GM23248 (cell line): ENCODE measurements at places on chromosomes 3 and 15. TPM values are rescaled to one million over a fixed set of nuclear protein-coding genes. Genes with fewer than 3 reads are reported as not detected.
A peak's percentile ranks its signal among the peaks of the same experiment; 100 is the strongest.

DNA sequence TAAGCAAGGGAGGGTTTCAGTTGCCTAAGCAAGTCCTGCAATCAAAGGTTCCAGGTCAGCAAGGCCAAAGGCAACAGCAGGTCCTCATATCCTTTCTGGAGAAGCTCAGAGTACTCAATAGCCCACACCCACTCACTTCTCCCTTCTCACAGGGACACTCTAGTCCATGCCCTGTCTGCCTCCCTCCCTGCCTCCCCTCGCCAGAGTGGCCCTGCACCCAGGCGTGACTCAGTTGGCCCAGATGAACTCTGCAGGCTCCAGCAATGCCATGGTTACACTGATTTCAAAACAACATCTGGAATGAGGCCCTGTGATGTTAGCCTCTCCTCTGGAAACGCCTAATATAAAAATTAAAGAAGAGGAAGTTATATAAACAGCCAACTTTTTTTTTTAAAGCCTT, 32.9 kb downstream of the IL16 start:
- H3K27me3 ChIP-seq: no peaks in the 10 kb centered on the region
- H3K4me3 ChIP-seq: no peak overlapping the region
- H3K4me1 ChIP-seq: peaks cover 13% of the 10 kb centered on the region

DNA sequence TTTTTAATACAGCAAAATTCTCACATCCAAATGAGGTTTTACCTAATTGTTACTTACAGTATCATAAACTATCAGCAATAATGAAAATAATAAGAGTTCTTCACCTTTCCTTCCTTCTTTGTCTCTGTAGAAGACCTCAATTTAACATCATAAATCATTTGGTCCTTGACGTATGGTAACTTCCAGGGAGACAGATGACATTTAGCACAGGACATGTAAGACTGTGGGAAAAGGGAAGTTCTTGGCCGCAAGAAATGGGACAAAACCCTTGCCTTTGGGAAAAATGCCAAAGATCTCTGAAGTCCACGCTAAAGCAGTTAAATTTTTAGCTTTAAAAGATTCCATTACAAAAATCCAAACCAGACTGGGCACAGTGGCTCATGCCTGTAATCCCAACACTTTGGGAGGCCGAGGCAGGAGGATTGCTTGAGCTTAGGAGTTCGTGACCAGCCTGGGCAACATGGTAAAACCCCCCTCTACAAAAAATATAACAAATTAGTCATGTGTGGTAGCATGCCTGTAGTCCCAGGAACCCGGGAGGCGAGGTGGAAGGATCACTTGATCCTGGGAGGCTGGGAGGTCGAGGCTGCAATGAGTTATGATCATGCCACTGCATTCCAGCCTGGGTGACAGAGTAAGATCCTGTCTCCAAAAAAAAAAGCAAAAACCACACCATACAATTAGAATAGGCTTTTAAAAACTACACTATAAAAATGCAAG, 8.8 kb downstream of the PTPN9 start:
- H3K36me3 ChIP-seq: no peaks in the 10 kb centered on the region
- no peaks in the 10 kb centered on the region for H3K27me3 ChIP-seq
- DNase-seq: no peak

- no peaks in the 10 kb centered on the region for H3K36me3 ChIP-seq
- no peak overlapping the region for H3K4me3 ChIP-seq
- no peaks in the 10 kb centered on the region for H3K4me1 ChIP-seq
- H3K27ac ChIP-seq: no peak overlapping the region
- peaks cover 13% of the 10 kb centered on the region; the same call in 1 of the 2 replicates for H3K27me3 ChIP-seq
These were observed 3.0 kb downstream of the SPINT1 start for GRCh38 chr15:40846841-40847222.

DNA sequence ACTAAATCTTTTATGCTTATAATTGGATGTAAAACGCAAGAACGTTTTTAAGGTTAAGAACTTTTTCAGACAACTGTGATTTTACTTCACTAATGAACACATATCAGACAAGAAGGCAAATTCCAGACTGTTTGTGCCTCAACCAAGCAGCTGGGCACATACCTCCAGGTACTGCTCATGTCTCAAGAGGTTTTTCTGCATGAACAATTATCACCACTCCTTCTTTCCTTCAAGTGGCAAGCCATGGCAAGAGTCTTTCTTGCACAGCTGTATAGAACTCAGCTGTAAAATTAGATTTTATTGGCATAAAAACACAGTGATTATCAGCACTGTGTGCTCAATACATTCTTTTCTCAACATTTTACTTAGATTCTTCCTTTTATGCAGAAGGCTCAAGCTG, 64.3 kb downstream of the FNDC3B start:
- peak overlapping the region; percentile 33; the same call in 1 of the 2 replicates for H3K4me3 ChIP-seq
- H3K4me1 ChIP-seq: peaks cover 66% of the 10 kb centered on the region
- H3K36me3 ChIP-seq: no peaks in the 10 kb centered on the region; the same call in 1 of the 2 replicates

DNA sequence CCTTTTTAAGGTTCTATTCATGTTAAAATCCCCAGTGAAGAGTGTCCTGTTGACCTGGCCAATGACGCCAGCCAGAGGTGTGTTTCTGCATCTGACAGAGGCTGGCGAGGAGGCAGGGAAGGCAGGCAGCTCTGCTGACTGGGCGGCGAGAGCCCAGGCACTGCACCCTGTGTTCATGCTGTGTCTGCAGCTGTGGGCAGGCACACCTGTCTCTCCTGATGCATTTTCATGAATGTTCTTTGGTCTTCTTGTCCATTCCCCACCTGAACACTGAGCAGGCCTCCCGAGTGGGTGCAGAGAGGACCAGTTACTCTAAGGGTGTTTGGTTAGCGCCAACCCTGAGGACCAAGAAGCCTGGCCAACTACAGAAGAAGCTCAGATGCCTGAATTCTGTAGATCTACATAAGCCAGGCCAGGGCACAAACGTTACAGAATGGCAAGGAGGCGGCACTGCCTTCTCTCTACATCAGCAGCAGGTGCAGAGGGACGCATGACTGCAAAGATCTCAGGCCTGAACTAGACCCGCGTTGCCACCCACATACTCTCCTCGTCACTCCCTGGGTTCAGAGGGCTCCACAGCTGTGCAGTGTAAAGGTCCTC, 233.7 kb downstream of the OCA2 start:
- no peaks in the 10 kb centered on the region for H3K27me3 ChIP-seq
- DNase-seq: no peak
- no peak overlapping the region for H3K4me3 ChIP-seq
- H3K27ac ChIP-seq: no peak overlapping the region
- no peaks in the 10 kb centered on the region for H3K4me1 ChIP-seq

DNA sequence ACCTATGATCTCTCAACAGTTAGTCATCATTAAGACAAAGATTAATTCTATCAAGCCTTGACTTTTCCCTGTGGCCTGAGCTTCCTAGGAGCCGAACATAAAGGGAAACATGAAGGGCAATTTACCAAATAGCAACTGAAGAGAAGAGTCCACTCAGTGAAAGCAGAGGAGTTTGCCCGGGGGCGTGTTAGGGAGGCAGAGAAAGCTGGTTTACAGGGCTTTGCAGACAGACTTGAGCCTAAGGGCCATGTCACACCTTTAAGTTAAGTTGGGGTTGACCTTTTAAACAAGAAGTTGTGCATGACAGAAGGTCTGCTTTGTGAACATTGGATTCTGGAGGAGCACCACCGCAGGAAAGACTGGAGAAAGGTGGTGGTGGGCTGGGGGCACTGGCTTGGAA, 701.8 kb upstream of the CFAP20DC start:
- H3K4me1 ChIP-seq: peaks cover 7% of the 10 kb centered on the region; the same call in 1 of the 2 replicates
- no peak overlapping the region for H3K4me3 ChIP-seq
- H3K36me3 ChIP-seq: no peaks in the 10 kb centered on the region
- H3K27me3 ChIP-seq: no peaks in the 10 kb centered on the region
- H3K27ac ChIP-seq: no peak overlapping the region
- no peak for DNase-seq

DNA sequence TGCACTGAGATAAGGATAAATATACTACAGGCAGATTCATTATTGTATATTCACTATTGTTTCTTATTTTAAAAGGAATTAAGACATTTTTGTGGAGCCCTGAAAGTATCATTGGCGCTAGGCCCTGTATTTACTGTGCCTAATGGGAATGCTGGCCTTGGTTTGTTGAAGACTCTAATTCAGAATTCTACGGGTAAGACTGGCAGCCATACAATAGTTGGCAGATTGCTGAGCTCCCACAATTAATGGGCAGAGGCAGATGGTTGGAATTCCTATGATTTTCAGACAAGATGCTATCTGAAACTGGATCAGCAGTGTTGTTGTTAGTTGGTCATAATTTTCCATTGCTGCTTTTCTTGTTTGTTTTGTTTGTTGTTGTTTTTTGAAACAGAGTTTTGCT, 14.7 kb downstream of the PGBD4 start:
- no peaks in the 10 kb centered on the region for H3K4me1 ChIP-seq
- H3K4me3 ChIP-seq: no peak overlapping the region
- no peaks in the 10 kb centered on the region for H3K27me3 ChIP-seq
- H3K27ac ChIP-seq: no peak overlapping the region
- H3K36me3 ChIP-seq: no peaks in the 10 kb centered on the region

DNA sequence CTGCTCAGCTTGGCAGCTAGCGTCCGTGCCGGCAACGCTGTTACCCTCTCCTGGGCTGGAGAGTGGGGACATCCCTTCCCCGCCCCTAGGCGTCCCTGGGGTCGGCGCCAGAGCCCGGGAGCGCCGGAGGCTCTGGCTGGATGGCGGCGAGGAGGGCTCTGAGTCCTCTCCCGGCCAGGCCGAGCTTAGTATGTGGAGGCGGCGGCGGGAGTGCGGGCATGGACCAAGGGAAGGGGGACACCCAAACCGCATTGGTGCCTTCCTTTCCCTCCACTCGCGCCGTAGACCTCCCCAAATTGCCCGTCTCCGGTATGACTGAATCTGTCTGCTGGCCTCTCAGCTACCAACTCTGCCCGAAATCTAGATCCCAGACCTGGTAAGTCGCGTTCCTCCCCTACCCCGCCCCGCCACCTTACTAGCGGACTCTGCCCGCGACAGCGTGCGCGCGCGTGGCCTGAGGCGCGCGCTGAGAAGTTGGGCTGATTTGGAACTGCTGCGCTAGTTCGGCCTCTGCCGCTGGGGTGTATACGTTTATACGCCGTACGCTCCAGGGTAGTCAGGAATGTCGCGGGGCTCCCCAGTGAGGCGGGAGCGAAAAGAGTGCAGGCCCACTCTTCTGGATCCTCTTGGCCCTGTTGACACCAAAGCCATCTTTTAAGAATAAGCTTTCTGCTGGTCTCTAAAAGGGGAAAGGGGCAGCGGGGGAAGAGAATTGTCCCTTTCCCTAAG, 12.2 kb downstream of the ZIC1 start:
- no peaks in the 10 kb centered on the region for H3K4me1 ChIP-seq
- H3K36me3 ChIP-seq: 0 out of 2 replicates have a peak, but pooled peaks cover 12% of the 10 kb centered on the region
- H3K27me3 ChIP-seq: no peaks in the 10 kb centered on the region
- H3K27ac ChIP-seq: no peak overlapping the region

- no peak for DNase-seq
- no peaks in the 10 kb centered on the region for H3K36me3 ChIP-seq
- peaks cover 14% of the 10 kb centered on the region for H3K27me3 ChIP-seq
- no peak overlapping the region for H3K27ac ChIP-seq
- no peaks in the 10 kb centered on the region for H3K4me1 ChIP-seq
These were observed 75.6 kb upstream of the ANKRD34C start for GRCh38 chr15:79206940-79207339.

GRCh38 chr3:112582244-112582874, 20.5 kb downstream of the SLC35A5 start:
- H3K4me3 ChIP-seq: no peak overlapping the region
- H3K27ac ChIP-seq: no peak overlapping the region
- DNase-seq: peak; percentile 78
- peaks cover 29% of the 10 kb centered on the region for H3K4me1 ChIP-seq
- H3K27me3 ChIP-seq: no peaks in the 10 kb centered on the region

GRCh38 chr3:143288944-143289343, 169.4 kb downstream of the CHST2 start:
- H3K27me3 ChIP-seq: no peaks in the 10 kb centered on the region; the same call in 1 of the 2 replicates
- no peak overlapping the region for H3K4me3 ChIP-seq
- no peaks in the 10 kb centered on the region for H3K4me1 ChIP-seq
- H3K36me3 ChIP-seq: no peaks in the 10 kb centered on the region
- no peak overlapping the region for H3K27ac ChIP-seq
- DNase-seq: no peak

DNA sequence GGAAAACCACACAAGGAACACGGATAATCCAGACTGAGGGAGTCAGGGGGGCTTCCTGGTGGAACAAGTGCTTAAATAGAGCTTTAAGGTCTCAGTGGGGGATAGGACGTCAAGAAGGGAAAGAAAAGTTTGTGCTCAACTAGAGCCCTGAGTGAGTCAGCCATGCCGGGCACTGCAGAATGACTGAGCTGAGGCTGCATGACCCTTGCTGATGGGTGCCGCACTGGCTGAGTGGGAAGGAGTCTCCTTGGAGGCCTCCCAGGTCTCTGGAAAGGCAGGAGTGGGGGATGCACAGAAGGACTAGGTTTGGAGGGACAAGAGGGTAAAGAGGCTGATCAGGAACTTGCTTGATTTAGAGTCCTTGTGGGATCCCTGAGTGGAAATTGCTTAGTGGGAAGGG, 150.3 kb downstream of the RPLP1 start:
- peaks cover 58% of the 10 kb centered on the region for H3K27me3 ChIP-seq
- no peak overlapping the region for H3K4me3 ChIP-seq
- H3K36me3 ChIP-seq: no peaks in the 10 kb centered on the region
- no peaks in the 10 kb centered on the region for H3K4me1 ChIP-seq
- H3K27ac ChIP-seq: no peak overlapping the region

DNA sequence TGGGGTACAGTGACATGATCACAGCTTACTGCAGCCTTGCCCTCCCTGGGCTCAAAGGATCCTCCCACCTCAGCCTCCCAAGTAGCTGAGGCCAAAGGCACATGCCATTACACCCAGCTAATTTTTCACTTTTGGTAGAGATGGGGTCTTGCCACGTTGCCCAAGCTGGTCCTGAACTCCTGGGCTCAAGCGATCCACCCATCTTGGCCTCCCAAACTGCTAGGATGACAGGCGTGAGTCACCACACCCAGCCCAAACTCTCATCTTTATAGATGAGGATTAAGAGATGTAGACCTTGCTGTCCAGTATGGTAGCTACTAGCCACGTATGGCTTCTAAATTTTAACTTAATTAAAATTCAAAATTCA, 4.4 kb upstream of the ABHD5 start:
- H3K4me3 ChIP-seq: no peak overlapping the region
- H3K27me3 ChIP-seq: no peaks in the 10 kb centered on the region
- DNase-seq: no peak
- peaks cover 4% of the 10 kb centered on the region; the same call in 1 of the 2 replicates for H3K4me1 ChIP-seq
- no peaks in the 10 kb centered on the region for H3K36me3 ChIP-seq

SIDT1 gene
- total RNA-seq: not detected in 2 replicates

LMAN1L gene
- total RNA-seq: not detected in 2 replicates

IL17RB gene
- not detected in 2 replicates for total RNA-seq

REC114 gene
- not detected in 2 replicates for total RNA-seq

CYP1A2 gene
- total RNA-seq: not detected in 2 replicates

IQCH gene
- 1.8 and 4.1 TPM in 2 replicates for total RNA-seq

A4GNT gene
- total RNA-seq: not detected in 2 replicates
